ENCODE measurements at places on chromosomes 16 and 17.

DNA sequence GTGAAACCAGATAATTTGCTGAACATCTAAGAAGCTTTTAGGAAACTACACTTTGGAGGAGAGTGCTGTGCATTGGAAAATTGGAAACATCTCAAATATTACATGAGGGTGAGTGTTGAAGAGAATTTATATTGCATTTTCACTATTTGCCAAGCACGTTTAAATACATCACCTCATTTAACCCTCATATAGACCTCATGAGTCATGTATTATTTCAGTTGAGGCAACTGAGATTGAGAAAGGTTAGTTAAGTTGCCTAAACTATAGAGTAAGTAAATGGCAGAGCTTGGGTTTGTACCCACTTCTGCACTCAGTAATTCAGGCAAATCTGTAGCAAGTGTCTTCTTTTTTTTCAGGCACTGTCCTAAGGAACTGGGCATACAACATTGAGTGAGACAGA lies 3.7 kb upstream of the NLK start:
- DNase-seq = no peak

GRCh38 chr16:25289466-25289865 lies 31.8 kb upstream of the ZKSCAN2 start:
- DNase-seq = no peak

DNA sequence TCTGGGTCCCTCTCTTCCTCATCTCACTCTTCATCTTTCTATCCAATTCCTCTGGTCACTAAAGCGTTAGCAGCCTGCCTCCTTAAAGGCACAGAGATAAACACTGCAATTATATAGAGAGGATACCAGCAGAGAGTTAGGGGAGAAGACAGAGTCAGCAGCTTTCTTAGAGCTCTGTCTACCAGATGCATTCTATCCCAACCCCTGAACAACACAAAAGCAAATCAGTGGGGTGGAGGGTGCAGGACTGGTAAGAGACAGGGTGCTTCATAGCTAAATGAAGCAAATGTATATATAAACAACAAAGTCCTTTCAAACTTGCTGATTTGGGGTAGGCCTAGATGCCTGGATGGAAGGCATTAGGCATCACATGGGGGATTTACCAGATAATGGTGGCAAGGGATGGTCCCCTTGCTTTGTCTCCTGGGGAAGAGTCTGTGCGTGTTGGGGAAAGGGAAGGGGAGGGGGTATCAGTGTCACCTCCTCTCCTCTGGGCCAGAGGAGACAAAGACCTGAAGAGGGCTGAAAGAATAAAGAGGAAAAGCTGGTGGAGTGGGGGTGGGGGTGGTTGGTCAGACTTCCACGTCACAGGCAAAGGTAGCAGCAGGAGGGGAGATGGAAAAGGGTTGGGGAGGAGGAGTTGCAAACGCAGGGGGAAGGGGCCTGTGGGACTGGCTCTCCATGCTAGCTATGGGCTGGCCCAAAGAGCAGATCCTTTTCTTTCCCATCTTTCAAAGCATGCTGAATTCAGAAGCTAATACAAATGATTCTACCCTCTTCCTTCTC lies 12.0 kb downstream of the HOXB4 start:
- DNase-seq = no peak

DNA sequence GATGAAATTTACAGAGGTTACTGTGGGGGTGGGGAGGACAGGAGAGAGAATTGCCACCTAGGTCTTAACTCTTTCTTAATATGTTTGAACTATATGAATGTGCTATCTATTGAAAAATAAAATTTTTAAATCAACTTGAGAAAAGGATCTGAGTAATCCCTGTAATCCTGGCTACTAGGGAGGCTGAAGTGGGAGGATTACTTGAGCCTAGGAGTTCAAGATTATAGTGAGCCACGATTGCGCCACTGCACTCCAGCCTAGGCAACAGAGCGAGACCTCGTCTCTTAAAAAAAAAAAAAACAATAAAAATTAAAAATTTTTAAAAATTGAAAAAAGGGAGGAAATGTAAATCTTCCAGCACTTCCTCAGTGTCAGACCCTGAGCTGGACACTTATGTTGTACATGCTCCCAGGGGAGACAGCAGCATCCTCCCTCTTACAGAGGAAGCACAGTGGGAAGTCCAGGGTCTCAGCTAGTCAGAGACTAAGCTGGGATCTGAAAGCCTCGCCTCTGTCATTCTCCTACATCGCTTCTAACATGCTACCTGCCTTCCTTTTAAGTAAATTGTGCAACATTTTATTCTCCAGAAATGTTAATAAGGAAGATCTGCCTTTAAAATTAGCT lies 21.9 kb downstream of the PMM2 start:
- no peak for DNase-seq

DNA sequence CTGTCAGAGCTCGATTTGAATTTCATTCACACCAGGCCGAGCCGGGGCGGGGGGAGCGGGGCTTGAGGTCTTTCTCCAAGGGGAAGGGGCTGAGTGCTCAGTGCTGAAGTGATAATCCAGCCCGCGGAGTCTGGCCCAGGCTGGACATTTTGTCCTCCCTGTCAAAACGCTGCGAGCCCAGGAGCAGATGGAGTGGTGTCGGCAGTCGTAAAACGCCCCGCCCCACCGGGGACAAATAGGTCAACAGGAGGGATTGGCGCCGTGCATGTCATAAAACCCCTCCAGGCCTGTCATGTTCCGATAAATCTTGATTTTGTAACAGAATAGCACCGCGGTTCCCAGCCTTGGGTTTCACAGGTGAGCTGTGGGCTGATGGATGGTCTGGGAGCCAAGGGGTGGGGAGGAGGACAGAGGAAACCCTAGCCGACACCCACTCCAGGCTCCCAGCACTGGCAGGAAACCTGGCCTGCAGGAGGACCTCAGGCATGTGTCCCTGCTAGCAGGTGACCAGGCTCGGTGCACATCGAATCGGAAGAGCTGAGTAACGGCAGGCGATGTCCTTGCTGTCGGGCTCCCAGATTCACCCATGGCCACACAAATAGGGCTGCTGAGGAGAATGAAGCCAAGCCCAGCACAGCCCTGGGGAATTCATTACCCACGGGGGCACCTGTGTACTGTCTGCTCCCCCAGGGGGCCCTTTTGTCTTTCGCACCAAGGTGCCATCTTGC lies 341.4 kb downstream of the FOXL1 start:
- no peak for DNase-seq

DNA sequence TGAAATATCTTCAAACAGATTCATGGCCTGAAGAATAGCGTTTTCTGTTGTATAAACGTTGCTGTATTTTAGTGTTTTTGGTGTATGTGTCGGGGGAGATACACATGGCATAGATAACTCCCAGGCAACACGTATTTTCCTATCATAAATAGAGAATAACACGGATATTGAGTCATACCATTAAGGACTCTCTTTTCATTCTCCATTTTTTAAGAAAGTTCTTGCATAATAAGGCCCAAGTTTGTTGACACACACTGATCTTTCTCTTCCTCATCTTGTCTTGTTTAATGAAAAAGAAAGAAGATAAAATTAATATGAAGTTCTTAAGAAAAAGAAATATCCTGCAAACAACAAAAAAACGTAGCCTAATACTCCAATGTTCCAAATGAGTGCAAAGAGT lies 13.4 kb downstream of the ABCA8 start:
- DNase-seq = no peak

- DNase-seq = no peak
Measured at GRCh38 chr16:2990891-2991290, 10.6 kb upstream of the PKMYT1 start.
